ENCODE measurements at places on chromosomes 2 and 18.

- DNase-seq = peak; percentile 32
Measured at GRCh38 chr18:9334973-9335696, 562 bp downstream of the TWSG1 start.

GRCh38 chr18:57035590-57035989 lies 111.3 kb upstream of the BOD1L2 start:
- DNase-seq = no peak

DNA sequence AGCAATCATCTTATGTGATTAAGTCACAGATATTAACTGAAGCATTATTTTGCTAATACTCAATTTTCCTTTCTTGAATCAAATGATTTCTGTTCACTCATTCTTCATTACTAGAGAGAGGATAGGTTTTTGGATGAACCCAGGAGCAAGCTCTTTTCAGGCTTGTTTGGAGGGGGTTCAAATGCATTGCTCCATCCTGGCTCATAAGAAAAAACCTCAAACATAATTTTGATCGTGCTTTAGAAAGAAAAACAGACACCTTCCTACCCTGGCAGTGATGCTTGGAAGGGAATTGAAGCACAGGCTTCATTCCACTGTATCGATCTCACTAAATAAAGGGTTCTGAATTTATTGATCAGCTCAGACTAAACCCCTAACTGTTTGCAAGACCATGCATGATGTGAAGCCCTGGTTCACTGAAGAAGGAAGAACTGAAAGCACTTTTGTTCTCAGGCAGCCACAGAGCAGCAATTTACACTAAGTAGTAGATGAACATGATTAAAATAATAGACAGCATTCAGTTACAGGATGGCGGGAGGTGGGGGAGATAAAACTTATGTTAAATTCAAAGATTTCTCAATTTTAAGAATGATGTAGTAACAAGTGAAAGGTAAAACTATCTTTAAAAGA lies 53.4 kb downstream of the CDH2 start:
- DNase-seq = no peak

GRCh38 chr2:134248913-134249312 lies 5.0 kb upstream of the MGAT5 start:
- no peak for DNase-seq

GRCh38 chr2:9294764-9295163 lies 88.2 kb downstream of the ASAP2 start:
- DNase-seq = no peak

- DNase-seq = no peak
Measured at GRCh38 chr2:157839822-157840221, 36.3 kb downstream of the ACVR1 start.

DNA sequence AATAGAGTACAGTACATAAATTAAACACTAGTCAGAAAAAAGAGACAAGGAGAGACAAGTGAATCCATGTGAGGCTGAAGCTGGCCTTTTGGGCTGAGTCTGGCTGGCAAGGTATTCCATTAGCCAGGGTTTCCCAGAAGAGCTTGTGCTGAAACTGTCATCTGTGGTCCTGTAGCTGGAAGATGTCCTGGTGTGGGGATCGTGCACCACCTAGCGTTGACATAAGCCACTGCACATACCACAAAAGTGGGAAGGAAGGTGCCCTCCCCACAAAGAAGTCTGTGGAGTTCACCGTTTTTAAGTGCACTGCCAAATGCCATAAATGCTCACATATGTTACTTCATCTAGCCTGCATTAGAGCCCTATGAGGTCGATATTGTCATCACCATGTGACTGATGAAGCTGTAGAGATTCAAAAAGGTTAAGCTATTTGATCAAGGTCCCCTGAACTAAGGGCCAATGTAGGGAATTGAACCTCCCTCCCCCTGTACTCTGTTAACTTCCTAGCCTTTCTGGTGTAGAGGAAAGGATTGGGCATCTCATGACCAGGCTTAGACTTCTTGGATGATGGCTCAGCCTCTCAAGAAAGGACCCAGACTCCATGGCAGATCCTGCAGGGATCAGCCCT lies 31.9 kb upstream of the GALNT14 start:
- DNase-seq = peak; percentile 30

- DNase-seq = no peak
Measured at GRCh38 chr18:54957296-54957832, 1.9 kb downstream of the CCDC68 start.

- no peak for DNase-seq
Measured at GRCh38 chr2:128284841-128285240, 33.8 kb downstream of the HS6ST1 start.

DNA sequence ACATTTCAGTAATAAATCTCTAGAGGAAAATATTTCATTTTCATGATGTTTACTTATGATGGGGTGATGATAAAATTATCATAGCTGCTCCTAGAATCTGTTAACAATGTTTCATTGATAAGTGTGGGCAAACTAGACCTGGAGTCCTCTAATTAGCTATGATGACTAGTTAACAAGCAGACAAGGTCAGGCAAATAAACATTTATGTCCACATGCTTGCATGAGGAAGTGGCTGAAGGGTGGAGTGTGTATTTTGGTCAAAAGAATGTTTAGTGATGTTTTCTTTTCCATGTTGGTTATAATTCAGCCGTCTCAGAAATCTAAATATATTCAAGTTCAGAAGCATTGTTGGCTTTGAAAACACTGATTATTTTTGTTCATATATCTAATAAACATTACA lies 99.9 kb upstream of the FN1 start:
- no peak for DNase-seq

DNA sequence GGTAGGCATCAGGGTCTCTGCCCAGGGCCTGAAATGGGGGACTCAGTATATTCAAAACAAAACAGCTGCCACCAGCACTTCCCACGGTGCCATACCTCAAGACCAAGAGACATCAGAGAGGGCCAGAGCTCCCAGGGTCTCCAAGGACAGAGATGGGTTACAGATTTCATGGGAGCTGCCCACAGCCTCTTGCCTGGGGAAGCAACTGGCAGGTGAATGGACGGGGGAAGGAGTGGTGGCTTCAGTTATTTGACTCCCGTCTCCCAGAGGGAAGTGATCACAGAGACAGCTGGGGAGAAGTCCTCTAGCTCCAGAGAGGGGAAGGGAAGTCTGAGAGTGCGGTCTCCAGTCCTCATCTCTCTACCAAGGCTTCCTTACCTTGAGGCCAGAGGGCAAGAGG lies 15.8 kb upstream of the SFXN5 start:
- DNase-seq = no peak

DNA sequence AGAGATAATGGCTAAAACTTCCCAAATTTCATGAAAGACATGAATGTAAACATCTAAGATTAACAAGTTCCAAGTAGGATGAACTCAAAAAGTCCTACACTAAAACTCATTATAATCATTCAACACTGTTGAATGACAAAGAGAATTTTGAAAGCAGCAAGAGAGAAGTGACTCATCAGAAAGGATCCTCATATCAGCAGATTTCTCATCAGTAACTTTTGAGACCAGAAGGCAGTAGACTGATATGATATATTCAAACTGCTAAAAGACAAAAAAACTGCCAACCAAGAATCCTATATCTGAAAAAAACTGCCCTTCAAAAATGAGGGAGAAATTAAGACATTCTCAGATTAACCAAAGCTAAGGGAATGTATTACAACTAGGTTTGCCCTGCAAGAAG lies 130.6 kb upstream of the OTX1 start:
- no peak for DNase-seq

- DNase-seq = no peak
Measured at GRCh38 chr2:40043191-40043590, 264.1 kb upstream of the THUMPD2 start.

- DNase-seq = no peak
Measured at GRCh38 chr18:78901923-78902794, 77.5 kb upstream of the SALL3 start.

GRCh38 chr2:45643543-45644542 lies 7.6 kb upstream of the PRKCE start:
- peak; percentile 76 for DNase-seq

GRCh38 chr2:214482728-214483127 lies 71.9 kb downstream of the VWC2L start:
- no peak for DNase-seq

- DNase-seq = no peak
Measured at GRCh38 chr2:219570194-219570923, 980 bp downstream of the OBSL1 start.

GRCh38 chr2:236621786-236622185 lies 52.2 kb downstream of the ACKR3 start:
- DNase-seq = no peak
